ENCODE measurements at places on chromosomes 5 and 9. TPM values are rescaled to one million over a fixed set of nuclear protein-coding genes. Genes with fewer than 3 reads are reported as not detected.
A peak's percentile ranks its signal among the peaks of the same experiment; 100 is the strongest.

- no peak for DNase-seq
Measured at GRCh38 chr5:127419683-127420257, 97.7 kb upstream of the PRRC1 start.

GRCh38 chr5:169065400-169065799 lies 235.5 kb downstream of the SLIT3 start:
- DNase-seq = no peak

Gene COL15A1
- total RNA-seq = 23.3 TPM

- DNase-seq = no peak
Measured at GRCh38 chr9:22990349-22990748, 543.7 kb downstream of the DMRTA1 start.

- no peak for DNase-seq
Measured at GRCh38 chr9:137215196-137215986, 6.6 kb downstream of the RNF208 start.

- DNase-seq = no peak
Measured at GRCh38 chr5:15524712-15525111, 24.7 kb downstream of the FBXL7 start.

DNA sequence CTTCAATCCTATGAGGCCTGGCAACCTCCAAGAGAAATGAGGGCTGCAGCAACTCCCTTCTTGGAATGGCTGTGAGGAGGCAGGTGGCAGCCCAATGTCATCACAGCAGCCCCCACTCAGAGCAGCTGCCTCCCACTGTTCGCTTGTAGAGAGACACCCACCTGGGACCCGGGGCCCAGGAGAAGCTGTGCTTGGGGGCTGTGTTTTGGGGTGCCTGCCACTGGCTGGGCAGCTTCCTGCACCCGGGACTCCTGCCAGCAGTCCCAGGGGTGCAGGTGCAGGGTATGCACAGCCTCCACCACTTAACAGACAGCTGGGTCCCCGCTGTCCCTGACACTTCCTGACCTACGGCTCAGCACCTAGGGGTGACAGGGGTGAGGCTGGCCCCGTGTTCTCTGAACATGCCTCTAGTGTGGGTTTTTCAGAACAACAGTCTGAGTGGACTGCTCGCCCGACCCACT lies 26.2 kb downstream of the NIPAL4 start:
- DNase-seq = no peak

- no peak for DNase-seq
Measured at GRCh38 chr9:114400772-114401171, 13.0 kb upstream of the AKNA start.

Gene IL5
- total RNA-seq = not detected

DNA sequence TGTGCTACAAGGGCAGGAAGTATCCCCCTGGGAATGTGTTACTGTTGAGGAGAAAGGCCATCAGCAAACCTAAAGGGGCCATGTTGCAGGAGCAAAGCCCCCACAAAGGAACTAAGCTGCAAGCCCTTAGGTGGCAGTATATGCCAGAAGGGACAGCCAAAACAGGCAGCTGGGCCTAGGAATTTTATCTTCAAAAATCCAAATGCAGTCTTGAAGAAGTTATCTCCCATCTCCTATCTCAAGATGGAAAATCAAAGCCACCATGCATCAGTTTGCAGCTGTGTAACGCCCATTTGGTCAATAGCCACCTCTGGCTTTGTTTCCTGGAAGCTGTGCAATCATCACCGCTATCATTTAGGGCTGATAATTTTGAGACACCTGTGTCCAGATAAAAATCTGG lies 400.3 kb downstream of the ARHGEF28 start:
- no peak for DNase-seq

- DNase-seq = peak; percentile 76
Measured at GRCh38 chr5:74316064-74316603, 324.4 kb downstream of the ENC1 start.

DNA sequence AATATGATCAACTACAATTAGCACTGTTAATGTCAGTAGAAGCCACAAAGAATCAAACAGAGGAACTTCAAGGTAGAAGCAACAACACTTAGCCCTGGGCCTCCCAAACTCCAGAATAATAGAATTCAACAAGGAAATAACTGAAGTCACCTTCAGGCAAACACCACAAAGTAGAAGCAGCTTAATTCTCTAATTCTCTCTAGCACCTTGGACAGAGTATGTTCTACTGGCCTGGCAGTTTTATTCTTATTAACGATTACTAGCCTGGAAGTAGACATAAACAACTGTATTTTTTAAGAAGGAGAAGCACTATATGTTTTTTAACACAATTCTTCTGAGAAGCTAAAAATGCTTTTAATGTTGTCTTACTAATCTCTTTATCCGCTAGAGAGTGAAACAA lies 911.9 kb downstream of the DTWD2 start:
- DNase-seq = no peak

- no peak for DNase-seq
Measured at GRCh38 chr9:98104445-98104881, 14.6 kb downstream of the TRIM14 start.

Gene FBLL1
- total RNA-seq = not detected

DNA sequence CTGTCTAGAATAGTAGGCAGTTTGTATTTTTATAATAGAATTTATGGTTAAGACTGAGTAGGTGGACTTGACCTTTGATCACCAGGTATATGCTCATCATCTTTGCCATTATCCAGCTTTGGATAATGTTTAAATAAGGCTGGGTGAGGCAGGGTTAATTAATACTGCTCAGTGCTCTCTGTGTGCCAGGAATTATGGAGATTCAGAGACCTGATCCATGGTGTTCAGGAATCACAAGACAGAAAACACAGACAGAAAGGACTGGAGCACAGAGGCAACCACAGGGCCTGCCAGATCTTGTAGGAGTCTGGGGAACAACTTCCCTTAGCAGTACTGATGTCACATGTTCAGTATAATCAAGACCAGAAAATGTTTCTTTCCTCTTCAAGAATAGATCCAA lies 186.3 kb upstream of the ADCY2 start:
- DNase-seq = no peak

Gene MARVELD2
- 0.81 TPM for total RNA-seq

GRCh38 chr5:79849486-79850315 lies 141.4 kb downstream of the MTX3 start:
- no peak for DNase-seq

Gene ASS1
- 65.4 TPM for total RNA-seq

GRCh38 chr9:111016426-111017045 lies 21.7 kb downstream of the LPAR1 start:
- no peak for DNase-seq

- DNase-seq = no peak
Measured at GRCh38 chr5:172905346-172906140, 53.7 kb upstream of the RPL26L1 start.

- DNase-seq = no peak
Measured at GRCh38 chr9:129667378-129667777, 1.9 kb downstream of the PRRX2 start.

Gene MOB3B
- total RNA-seq = 11.1 TPM
